ENCODE measurements at places on chromosomes 5 and 9.

- peak; percentile 75 for DNase-seq
Observed at GRCh38 chr9:101388507-101388993, 3.7 kb upstream of the BAAT start.

DNA sequence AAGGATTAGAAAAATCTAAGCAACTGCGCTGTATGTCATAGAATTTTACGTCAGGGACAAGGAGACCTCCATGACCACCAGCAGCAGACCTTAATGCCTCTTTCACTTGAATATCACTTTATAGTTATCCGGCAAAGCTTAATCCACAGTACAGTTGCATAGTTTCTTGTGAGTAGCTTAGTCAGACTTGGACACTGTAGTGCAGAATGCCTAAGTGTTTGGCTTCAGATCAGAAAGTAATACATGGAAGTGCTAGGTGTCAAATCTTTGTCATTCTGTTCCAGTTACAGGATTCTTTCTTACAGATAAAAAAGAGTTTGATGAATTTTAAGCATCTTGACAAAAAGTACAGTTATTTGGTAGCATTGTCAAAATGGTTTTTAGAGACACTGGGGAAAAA is 239.9 kb upstream of the PAPPA start:
- no peak for DNase-seq

GRCh38 chr5:150172145-150172544 is 5.6 kb downstream of the CDX1 start:
- DNase-seq: no peak

DNA sequence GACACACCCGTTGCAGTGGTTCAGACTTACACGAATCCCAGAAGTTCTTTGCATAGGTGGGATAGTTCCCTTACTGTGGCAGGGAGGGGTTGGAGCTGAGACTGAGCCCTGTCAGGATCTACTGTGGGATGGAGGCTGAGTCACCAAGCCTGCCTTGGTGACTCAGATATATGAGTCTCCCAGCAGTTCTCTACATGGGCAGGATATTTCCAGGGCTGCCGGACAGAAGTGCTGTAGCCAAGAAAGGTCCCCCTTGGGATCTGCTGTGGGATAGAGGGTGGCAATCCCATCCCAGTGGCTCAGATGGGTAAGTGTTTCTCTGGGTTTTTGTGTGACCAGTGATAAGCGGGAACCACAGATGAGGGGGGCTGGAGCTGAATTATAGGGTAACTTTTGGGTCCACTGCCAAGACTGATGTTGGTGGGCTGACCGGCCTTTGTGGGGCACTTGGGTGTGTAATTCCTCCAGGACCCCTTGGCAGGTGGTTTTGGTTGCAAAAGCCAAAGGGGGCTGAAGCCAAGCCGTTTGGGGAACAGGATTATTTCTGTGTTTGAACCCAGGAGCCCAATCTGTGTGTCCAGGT is 18.7 kb downstream of the XRCC4 start:
- DNase-seq: peak; percentile 30

DNA sequence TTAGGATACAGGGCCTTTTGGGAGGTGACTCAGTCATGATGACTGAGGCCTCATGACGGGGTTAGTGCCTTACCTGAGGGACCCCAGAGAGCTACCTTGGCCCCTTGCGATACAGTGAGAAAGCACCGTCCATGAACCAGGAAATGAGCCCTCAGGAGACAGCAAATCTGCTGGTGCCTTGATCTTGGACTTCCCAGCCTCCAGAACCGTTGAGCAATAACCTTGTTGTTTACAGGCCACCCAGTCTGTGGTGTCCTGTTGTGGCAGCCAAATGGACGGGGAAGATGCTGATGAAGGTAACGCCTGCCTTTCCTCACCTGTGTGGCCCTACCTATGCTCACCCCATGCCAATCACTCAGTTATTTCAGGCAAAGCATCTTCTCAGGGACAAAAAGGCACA is 5.6 kb upstream of the GFPT2 start:
- DNase-seq: no peak

DNA sequence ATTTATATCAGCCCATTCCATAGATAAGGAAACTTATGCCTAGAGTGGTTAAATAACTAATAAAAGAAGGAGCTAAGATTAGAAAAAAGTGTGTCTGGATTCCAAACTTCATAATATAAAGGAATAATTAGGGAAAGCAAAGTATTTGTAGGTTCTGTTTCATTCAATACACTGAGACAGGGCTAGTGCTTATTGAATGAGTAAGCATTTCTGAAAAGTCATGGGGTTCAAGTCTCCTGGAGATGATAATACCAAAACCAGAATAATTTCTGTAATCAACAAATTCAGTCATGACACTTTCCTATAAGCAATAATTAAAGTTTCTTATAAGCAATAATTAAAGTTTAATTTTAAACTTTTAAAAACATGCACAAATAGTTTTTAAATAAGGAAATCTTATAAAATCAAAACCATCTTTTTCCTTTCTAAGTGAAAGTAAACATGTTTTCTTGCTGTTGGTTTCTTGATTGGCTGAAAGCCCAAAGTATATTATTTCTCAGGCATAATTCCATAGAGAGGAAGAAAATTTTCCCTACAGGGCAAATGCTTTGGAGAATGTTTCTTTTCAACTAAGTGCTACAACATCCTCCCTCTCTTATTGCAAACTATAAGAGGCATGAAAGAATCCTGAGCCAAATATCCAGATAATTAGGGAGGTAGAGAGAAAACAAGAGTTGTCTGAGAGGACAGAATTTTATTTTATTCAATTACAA is 510.2 kb downstream of the PRELID2 start:
- DNase-seq: no peak

GRCh38 chr9:130981002-130981755 is 27.8 kb upstream of the LAMC3 start:
- DNase-seq: no peak

- no peak for DNase-seq
Observed at GRCh38 chr5:170333161-170333910, 35.8 kb upstream of the LCP2 start.

- no peak for DNase-seq
Observed at GRCh38 chr9:134458207-134459108, 132.2 kb downstream of the RXRA start.

DNA sequence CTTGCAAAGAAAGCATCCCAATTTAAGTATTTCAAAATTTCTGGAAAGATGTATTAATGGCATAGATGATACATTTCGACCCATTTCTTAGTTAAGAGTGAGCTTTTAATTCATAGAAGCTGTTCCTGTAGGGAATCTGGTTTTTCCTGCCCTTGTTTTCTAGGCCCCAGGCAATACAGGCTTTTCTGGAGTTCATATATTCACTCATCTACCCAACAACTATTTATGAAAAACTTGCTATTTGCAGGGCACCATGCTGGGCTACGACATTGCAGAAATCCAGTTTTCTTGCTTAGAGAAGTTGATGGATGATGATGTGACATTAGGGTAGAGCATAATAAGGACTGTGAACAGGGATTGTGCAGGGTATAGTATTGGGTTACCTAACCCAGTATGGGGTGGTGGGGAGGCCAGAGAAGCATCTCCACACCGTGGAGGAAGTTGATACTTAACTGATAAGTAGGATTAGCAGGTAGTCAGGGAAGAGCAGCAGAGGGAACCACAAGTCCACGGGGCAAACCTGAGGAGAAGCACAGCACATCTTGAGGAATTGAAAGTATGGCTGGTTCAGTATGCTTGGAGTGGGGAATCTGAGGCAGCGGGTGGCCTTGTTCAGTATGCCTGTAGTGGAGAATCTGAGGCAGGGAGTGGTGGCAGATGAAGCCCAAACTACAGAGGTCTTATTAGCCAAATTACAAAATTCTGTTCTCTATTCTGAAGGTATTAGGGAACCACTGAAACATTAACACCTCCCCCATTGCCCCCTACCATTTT is 247.5 kb downstream of the ARRDC3 start:
- no peak for DNase-seq

- DNase-seq: peak; percentile 41
Observed at GRCh38 chr9:95138474-95138873, 179.0 kb downstream of the FANCC start.

GRCh38 chr5:170563824-170564567 is 60.2 kb downstream of the KCNIP1 start:
- DNase-seq: no peak

- no peak for DNase-seq
Observed at GRCh38 chr5:74469234-74469994, 171.1 kb downstream of the ENC1 start.

- no peak for DNase-seq
Observed at GRCh38 chr9:11072176-11072575, 459.4 kb upstream of the PTPRD start.

- no peak for DNase-seq
Observed at GRCh38 chr5:139809331-139809810, 13.8 kb downstream of the PSD2 start.

- DNase-seq: peak; percentile 82
Observed at GRCh38 chr5:24363789-24364481, 280.8 kb downstream of the CDH10 start.

GRCh38 chr5:59532979-59533729 is 360.4 kb downstream of the PDE4D start:
- DNase-seq: no peak

DNA sequence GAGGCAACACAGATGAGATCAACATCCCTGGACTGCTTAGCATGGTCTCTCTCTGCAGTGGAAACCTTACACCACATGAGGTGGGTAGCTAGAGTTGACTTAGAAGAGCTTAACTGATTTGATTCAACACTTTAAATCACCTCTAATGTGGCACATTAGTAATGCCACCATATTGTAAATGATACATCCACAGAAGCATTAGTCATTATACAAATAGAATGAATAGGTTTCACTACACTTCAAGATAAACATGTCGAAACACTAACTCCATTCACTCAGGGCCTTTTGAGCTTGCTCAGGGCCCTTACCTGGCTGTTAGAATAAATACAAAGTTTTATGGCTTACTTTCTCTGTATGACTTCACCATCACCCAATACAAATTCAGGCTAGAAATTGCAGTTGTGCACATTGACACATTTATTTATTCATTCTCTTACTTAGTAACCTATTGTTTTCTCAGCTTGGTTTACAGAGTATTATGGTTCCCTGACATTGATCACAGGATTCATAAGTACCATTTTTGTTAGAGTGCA is 9.3 kb upstream of the SMAD5 start:
- peak; percentile 98 for DNase-seq

DNA sequence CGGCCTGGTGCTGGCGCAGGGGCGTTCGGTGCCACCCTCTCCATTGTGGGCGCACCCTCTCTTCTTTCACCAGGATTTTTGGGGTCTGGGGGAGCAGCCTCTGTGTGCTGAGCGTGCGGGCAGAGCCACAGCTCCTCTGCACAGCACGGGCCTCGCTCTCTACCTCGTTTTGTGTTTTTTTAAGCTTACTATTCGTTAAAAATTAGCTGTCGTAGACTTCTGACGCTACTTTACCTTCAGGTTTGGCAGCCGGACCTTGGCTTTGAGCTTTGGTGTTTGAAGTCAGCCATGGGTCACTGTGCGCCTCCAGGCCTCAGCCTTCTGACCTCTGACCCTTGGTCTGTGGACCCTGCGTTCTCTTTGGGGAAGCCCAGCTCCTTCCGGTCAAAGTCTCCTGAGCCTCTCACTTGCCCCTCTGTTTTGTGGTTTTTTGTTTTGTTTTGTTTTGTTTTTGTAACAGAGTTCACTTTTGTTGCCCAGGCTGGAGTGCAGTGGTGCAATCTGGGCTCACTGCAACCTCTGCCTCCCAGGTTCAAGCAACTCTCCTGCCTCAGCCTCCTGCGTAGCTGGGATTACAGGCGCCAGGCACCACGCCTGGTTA is 88.2 kb upstream of the CACNA1B start:
- DNase-seq: no peak

DNA sequence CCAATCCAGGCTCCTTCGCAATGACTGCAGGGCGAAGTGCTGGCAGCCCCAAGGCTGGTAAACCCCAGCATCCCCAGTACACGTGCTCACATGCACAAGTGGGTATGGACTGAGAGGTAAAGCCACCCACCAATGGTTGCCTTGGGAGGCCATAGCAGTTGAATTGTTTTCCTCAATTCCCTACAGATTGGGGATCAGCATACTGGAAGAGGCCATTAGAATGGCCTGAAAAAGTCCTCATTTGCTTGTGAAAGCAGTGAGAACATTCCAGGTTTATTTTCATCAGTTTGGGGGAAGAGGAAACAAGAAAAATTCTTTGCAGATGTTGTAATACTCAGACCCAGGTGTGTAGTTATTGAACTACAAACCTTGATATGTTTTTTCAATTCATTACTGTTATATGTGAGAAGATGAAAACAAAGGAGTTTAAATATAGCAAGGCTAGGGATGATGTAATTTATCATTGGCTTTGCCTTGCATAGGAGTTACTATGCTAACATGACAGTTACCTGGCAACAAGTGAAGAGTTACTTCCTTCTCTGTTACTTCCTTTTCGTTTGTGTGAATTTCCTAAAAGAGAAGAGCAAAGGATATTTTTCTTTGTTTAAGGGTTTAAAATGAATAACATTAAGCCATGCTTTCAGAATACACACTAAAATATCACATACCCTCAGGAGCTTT is 36.4 kb downstream of the MTMR12 start:
- peak; percentile 77 for DNase-seq

- peak; percentile 83 for DNase-seq
Observed at GRCh38 chr9:76704593-76705204, 59.5 kb upstream of the PCA3 start.

DNA sequence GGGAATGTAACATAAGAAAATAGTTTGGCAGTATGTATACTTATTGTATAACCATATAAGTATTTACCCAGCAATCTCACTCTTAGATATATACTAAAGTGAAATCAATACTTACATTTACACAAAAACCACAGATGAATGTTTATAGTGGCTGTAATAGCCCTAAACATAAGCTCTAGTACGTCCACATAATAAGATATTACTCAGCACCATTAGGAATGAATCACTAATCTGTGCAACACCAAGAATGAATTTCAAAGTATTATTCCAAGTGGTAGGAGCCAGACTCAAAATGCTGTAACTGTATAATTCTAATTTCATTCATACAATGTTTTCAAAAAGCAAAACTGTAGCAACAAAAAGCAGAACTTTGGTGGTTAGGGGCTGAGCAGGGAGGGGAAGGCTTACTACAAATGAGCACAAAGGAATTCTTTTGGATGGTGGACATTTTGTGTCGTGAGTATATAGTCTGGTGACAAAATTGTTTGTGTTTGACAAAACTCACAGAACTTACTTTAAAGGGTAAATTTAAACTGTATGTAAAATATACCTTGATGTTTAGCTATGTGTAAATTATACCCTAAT is 11.9 kb upstream of the C5orf46 start:
- no peak for DNase-seq

DNA sequence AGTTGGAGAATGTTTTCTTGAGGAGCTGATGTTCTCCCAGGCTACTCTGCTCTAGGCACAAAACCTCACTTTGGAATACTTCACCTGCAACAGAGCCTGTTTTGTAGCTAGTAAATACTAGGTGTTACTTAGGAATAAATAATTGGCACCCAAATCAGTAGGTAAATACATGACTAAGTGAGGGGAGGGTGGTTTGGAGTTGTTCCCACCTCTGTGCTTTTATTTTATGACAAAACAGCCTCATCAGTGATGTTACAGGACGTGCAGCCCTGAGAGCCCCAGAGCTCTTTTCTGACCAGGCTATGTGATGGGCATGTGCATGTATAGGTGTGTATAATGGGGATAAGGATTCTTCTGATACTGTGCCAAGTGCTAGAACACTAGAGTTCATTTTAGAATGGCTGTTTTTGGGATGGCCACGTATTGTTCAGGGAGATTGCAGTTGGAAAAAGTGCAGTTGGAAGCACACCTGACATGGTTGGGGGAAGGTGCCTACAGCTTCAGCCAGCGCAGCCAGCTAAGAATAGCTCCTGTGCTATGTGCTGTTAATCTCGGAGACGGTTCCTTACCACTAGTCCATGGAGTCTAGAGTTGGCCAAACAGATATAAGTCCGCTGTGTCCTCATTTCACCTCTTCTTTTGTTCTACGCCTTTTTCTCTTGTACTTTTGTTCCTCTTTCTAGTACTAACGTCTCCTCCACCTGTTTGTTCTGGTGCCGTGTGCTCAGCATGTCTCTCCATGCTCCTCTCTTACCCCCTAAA is 284.7 kb downstream of the FANCC start:
- peak; percentile 82 for DNase-seq

Data from DMS53 (cell line).